ENCODE measurements at places on chromosomes 12 and 14. TPM values are rescaled to one million over a fixed set of nuclear protein-coding genes. Genes with fewer than 3 reads are reported as not detected.

The SEL1L gene
- total RNA-seq = 15.6 TPM

The GPR162 gene
- total RNA-seq = 5.4 TPM

The SLC38A4 gene
- 1.3 TPM for total RNA-seq

The LRRK2 gene
- 0.14 TPM for total RNA-seq

The RFX4 gene
- 0.83 TPM for total RNA-seq

DNA sequence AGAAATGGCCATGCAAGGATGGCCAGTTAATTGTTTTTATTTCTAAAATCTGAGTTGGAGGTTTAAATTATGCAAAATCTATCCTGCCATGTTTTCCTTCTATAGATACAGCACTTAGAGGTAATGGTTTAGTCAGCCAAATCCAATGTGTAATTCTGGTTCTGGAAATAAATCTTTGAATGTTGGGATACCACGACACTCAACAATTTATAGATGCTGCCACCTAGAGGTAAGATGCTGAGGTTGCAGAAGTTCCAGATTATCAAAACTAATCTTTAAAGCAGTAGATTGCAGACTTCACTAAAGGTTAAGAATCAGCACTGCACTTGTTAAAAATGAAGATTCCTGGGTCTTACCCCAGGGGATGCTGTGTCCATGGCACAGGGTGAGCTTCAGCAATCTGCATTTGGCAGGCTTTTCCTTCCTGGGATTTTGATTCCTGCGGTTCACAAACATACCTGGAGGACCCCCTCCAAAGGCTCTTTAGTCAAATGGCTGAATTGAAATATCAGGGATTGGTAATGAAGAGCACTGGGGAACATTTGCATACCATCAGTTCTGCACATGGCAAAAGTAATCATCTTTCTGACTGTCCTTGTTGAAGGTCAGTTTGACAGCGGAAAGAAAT is 53.4 kb upstream of the ANO4 start:
- DNase-seq = no peak

GRCh38 chr14:69814397-69814796 is 17.4 kb upstream of the SLC10A1 start:
- no peak for DNase-seq

DNA sequence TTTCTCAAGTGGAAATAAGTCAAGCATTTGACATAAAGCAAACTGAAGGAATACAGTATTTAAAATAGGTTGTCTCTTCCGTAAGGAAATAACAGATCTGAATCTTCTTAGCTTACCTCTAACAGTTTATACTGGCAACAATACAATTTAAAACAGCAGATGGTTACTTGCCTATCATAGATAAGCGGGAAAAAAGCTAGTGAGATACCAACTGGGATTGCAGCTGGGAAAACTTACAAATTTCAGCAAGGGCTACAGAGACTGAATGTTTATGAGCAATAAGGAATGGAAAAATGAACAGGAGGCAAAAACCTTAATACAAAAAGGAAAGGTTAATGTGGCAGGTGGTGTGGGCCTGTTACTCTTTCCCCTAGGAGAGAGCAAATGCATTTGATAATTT is 220.0 kb downstream of the RASSF9 start:
- DNase-seq = no peak

DNA sequence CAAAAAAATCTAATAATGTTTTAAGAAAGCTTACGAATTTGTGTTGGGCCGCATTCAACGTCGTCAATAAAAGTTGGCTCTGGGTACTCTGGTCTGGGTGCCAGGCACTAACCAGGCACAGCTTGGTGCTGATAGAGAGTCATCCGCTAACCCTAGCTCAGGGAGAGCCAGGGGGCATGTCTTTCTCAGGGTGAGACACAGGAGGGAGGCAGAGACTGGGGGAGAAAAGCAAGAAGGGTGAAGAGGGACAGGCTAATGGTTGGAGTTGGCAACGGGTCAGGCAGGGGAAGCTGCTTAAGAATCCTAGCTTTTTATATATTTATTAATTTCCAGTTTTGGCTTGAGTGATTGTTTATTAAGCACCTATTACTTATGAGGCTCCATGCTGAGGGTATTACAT is 105.0 kb downstream of the CMKLR1 start:
- DNase-seq = no peak

GRCh38 chr14:61065656-61066055 is 84.6 kb downstream of the SLC38A6 start:
- DNase-seq = no peak

GRCh38 chr12:5944688-5945070 is 380 bp downstream of the ANO2 start:
- peak; percentile 38 for DNase-seq

DNA sequence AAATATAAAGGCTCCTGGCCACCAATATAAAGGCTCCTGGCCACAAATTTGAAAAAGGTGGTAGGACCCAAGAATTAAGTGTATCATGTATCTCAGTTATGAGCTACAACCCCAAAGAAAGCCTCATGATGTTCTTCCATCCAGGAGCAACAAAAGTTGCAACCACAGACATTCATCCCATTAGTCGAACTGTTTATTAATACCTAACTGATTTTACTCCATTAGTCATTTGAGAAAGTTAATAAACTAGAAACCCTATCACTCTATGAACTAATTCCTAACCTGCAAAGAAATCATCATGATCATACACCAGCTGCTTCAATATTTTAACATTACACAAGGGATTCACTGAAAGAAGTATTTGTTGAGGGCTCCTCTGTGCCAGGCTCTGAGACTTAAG is 253.2 kb upstream of the GRIP1 start:
- no peak for DNase-seq

DNA sequence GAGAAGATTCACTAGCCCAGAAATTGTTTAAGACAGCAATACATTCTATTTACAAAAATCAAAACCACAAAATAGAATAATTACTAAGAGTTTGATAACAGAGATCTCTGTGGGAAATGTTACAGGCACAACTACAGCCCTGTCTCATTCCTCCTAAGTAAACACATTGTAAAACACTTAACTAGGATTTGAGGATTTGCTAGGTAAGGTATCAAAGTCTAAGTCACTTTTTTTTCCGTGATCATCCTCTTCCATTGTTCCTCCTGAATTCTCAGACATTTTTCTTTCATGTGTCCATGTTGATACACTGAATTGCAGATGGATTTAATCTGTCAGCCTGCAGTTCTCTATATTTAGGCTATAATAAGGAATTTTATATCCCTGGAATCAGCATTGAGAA is 127.5 kb downstream of the ACSS3 start:
- no peak for DNase-seq
